Muscle of arm (tissue), 14 donors: ENCODE measurements at places on chromosomes 1 and 21.

DNA sequence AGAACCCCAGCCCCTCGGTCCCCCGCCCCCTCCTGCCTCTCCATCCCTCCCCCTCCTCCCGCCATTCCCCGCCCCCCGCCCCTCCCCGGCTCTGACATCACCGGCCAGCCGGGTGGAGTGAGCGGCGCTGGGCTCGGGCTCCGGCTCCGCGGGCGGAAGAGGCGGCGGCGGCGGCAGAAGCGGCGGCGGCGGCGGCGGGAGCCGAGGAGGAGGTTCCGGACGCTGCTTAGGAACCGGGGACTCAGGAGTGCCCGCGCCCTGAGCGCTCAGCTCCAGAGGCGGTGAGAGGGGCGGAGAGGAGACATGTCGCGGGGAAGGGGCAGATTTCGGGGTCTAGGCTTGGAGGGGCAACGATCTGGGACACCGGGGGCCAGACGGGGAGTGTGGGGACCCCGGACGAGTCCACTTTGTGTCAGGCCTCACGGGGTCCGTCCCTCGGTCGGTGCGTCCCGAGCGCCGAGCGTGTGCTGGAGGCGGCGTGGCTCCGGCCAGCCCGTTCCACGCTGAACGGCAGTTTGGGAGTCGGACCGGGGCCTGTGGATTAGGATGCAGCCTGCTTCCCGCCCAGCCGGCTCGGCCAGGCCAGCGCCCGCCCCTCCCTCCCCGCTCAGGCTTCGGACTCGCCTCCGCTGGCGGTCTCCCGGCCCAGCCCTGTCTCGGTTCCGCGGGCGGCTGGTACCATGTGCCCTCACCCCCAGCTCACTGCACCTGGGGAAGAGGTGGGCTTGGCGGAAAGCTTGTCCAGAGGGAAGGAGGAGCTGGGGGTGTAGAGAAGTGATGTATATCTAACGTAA, at the start of gene PEA15:
Gene PEA15, plus strand, starts transcription at position 143 of the 794 bp plus-strand sequence. CDS start 6,161 bp downstream, outside the sequence.
- peak; percentile 70 for DNase-seq

DNA sequence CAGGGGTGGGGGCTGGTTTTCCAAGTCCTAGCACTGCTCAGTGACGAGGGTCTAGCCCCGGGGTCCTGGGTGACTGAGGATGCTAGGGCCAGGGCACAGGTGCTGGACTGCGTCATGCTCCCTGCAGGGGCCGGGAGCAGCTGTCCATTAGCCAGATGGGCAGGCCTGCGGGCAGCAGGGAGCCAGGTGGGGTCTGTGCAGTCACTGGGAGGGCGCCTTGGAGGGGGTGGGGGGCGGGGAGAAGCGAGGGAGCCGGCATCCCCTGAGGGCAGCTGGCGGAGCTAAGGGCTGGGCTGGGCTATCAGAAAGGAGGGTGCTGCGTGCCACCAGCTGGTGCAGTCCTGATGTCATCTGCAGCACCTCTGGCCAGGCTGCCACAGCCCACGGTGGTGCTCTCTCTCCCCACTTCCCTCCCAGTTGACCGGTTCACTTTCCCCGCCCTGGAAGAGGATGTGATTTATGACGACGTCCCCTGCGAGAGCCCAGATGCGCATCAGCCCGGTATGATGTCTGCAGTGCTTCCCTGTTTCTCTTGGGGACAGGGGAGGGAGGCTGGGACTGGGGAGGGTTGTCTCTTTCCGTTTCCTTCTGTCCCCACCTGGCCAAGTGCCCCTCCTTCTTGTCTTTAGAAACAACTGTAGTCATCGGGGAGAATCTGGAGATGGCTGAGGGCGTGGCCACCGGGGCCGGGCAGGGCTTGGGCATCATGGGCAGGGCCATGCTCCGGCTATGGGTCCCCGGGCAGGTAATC, 63.8 kb downstream of the ARHGEF10L start:
- no peak for DNase-seq

- no peak for DNase-seq
Measured at GRCh38 chr1:207748737-207749528, 2.9 kb upstream of the CD46 start.

DNA sequence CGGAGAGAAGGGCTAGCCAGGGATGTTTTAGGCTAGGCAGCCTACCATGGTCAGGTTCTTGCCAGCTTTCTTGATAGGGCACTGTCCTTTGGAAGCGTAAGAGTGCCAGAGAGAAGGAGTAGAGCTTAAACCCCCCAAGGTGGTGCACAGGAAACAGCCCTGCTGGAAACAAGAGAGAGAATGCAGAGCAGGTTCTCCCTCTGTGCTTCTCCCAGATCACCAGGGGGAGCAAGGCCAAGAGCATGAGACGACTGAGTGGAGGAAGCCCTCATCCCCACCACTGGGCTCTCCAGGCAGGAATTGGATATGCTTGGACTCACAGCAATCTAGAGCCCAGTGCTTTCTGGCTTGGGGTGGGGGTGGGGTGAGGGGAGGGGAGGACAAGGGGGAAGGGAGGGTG, 49.8 kb downstream of the ATP2B4 start:
- no peak for DNase-seq

DNA sequence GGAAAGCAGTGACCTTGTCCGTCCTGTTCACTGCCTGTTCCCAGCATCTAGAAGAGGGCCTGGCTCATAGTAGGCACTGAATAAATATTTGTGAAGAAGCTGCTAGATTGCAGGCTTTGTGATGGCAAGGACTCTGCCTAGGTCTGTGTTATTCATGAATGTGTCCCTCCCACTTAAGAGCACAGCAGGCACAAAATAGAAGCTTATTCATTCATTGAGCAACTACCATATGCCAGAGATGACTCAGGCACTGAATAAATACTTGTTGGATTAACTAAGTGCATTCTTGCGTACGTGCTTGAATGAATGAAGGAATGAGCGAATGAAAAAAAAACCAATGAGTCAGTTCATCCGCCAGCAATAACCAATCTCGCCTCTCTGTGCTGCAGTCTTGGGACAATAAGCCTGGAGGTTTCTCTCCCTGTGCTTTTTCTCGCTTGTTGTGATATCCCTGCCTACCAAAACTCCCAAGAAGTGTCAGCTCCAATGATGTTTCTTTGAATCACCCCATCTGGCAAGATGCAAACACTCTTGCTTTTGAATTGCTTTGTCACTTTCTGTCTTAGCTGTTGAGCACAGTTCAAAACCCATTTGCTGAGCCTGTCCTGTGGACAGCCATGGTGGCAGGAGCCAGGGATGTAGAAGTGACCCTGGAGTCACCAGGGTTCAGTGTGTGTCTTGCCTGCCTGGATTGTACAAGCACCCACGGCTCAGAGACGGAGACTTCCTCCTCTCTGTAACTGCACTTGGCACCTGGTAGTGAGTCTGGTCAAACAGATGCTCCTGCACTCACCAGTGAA, 143.9 kb downstream of the KAZN start:
- DNase-seq: no peak

DNA sequence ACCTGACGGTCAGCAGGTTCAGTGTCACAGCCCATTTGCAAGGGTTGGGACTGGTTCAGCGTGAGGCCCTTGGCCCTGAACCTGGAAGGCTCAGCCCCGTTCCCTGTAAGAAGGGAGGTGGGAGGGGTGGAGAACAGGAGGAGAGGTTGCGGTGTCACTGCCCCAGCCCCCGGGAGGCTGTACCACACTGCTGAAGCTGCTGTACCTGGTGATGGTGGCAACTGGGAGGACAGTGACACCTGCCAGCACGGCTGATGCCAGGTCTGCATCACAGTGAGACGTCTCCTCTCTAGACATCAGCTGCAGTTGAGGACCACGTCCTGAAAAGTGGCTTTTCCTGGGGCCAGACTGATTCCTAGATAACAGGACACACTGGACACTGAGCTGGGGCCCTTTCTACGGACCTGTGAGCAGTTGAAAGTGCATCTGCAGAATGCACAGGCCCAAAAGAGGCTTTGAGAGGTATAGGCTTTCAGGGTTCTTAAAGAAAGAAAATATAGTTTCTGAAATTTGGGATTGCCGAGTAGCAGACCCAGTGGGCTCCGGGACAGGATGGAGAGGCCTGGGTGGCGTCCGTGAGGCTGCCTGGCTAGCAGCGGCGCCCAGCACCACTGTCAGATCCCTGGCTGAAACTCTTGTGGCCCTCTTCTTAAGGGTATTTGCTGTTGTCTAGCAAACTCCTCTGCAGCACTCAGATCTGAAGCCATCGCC, 47.7 kb downstream of the COQ8A start:
- DNase-seq: no peak

DNA sequence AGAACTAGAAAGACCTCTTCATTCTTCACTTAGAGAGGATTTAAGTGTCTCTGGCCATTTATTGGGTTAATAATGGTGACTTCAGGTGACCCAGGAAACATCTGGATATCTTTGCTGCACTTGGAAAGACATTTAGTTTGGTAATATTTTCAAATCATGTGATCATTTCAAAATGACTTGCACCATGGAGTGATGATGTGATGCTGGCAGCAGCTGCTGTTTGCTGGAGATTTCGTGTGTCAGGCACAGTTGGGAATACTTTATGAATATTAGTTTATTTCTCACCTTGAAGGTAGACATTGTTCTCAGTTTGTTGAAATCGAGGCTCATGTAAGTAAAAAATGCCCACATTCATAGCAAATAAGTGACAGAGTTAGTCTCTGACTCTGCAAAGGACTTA, 236.0 kb downstream of the DISC1 start:
- DNase-seq: no peak

DNA sequence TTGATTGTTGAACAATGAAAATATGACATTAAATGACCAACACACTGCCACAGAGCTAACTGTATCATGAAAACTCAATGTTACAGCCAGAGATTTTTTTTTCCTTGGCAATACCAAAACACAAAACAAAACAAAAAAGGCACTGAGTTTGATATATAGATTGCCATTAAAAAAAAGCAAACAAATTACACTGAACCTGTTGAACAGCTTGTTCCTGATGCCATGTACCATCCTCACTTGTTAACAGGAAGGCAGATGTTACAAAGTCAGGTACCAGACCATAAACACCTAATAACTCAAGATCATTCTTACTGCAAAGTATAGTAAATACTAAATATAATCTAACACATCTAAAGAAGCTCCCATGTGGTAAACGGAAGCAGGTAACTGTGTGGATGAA, 75.2 kb downstream of the ZNF644 start:
- DNase-seq: no peak

DNA sequence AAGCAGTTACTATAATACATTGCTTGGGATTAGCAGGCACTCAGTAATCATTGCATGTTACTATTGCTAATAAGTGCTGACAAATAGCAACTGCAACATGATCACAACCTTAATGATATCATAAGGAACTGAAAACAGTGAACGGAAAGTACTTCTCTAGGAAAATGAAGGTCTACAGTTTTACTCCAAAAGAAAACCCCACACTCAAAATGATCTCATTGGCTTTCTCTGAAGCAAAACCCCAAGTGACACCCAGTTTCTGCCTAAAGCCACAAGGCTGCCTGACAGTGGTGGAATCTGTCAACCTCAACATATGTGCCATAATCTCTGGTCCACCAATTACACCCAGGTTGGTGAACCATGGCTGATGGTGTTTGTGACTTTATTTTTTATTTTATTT, 137.6 kb downstream of the PTGER3 start:
- DNase-seq: no peak

DNA sequence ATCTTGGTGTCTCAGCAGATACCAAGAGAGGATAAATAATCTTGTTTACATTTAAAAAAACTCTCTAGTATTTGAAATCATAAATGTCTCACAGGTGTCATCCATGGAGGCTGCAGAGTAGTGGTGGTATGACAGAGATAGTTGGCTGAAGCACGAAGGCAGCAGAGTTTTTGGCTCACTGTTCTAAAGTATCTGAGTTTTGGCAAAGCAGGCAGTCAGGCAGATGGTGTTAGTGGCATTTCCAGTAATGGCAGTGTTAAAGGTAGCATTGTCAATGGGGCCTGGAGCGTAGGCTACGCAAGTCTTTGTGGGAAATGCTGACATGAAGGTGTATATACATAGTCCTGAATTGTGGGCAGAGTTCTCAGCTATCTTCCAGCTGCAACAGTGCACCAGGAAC, 68.5 kb upstream of the HSD17B7 start:
- no peak for DNase-seq

DNA sequence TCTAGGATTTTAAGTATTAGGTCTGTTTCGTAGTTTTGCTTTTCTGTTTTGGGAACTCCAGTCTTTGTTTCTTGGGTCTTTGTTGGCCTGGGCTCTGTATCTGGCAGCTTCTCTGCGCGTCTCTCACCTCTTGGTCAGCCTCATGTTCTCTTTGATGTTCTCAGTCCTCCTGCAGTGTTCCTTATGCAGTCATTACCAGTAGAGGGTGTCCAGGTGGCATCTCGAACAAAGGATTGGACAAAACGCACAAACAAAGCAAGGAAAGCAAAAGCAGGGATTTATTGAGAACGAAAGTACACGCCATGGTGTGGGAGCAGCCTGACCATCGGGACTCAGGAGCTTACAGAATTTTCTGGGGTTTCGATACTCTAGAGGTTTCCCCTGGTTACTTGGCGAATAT, 133.7 kb upstream of the COL6A1 start:
- no peak for DNase-seq

GRCh38 chr1:212219679-212220463, 65.3 kb upstream of the PPP2R5A start:
- DNase-seq: no peak

- DNase-seq: no peak
Measured at GRCh38 chr1:166237675-166238074, 70.9 kb upstream of the FAM78B start.

DNA sequence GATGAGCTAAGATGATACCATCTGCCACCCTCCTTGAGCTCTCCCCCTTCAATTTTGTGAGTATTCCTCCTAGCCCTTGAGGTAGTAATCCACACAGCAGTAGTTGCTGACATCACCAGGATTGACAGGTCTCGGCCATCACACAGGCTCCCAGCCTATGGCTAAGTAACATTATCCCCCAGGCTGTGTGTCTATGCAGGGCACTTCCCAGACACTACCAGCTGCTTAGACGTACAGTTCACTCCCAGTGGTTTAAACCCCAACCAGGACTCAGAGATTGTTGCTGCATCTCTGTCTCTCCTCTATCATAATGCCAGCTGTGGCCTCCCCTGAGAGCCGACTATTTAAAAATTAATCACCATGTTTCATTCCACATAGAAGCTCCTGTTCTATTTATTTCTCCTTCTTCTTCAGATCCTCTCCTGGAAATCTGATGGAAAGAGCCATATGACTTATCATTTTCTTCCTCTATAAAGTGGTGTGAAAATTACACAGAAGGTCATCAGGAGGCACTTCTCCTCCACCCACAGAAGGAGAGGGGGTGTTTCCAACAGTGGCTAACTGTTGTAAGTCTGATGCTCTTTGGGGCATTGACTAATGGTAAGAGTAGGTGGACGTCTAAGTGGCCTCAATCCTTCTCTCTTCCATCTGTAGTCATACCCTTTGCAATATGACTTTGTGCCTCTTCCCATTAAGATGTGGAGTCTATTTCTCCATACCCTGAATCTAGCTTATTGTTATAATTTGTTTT, 396.3 kb downstream of the SETD4 start:
- no peak for DNase-seq
